Smooth muscle cell of the brain vasculature (primary cell): ENCODE measurements at places on chromosomes 1 and 21.

- no peak for DNase-seq
Measured at GRCh38 chr1:110112143-110112542, at the start of gene UBL4B. TSS of gene UBL4B (plus strand) at chr1:110112443. CDS start at chr1:110112535, 92 bp downstream.

DNA sequence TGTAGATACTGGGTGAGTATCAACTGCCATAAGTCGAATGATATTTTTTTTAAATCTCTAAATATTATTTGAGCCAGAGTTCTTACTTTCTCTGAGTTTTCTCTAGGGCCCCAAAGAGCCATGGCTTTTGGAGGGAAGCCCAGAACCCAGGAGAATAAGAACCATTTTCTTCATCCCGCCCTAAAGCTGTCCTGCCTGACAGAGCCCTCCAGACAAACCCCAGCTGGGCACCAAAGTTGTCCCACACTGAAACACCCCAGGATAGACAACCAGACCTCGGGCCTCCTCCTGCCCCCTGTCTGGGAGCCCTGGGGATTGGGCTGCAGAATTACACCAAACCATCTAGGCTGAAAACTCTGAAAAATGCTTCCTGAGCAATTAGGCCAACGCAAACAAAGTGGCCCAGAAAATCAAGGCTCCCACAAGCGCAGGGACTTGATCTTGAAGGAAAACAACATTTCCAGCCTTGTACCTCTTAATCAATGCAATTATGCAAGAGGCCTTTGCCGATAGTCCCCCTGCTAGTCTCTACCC is 113.1 kb downstream of the RRAGC start:
- no peak for DNase-seq

GRCh38 chr1:89172468-89173143 is 3.2 kb downstream of the GBP7 start:
- DNase-seq, result no peak

GRCh38 chr1:222372221-222372620 is 175.7 kb downstream of the HHIPL2 start:
- no peak for DNase-seq

DNA sequence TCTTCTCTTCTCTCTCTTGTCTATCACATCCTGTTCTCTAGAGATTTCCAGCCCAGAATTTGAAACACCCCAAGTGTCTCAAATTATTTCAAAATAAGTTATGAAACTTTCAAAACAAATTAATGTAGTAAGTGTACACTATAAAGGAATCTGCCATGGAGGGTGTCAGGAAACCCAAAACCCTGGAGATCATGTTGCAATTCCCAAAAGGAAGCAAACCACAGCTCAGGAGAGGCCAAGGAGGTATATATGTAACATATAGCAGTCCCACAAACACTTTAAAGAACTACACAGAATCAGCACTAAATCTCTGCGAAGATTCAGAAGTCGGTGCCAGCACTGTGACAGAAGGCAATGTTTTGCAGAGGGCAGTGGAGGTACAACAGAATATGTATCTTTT is 26.6 kb downstream of the PTPN14 start:
- DNase-seq, result no peak
